ENCODE measurements at places on chromosomes 1 and 21.

DNA sequence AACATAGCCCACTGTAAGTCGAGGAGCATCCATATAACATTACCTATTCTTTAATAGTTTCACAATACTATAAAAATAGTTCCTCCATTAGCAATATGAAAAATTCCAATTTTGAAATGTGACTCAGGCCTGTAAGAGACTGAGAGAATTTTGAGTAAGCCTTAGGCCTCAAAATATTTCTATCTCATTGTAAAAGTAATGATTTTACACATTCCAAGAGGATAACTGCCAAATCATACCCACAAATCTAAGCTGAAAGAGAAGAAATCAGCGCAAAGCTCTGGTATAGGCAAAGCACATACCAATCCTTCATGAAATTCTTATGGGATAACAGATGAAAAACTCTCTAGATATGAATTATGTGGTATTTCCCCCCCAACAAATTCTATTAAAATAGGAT is 144.1 kb downstream of the CDC42BPA start:
- H3K4me3 ChIP-seq = no peak overlapping the region
- no peaks in the 10 kb centered on the region for H3K36me3 ChIP-seq
- no peak overlapping the region for H3K27ac ChIP-seq
- no peaks in the 10 kb centered on the region for H3K4me1 ChIP-seq

DNA sequence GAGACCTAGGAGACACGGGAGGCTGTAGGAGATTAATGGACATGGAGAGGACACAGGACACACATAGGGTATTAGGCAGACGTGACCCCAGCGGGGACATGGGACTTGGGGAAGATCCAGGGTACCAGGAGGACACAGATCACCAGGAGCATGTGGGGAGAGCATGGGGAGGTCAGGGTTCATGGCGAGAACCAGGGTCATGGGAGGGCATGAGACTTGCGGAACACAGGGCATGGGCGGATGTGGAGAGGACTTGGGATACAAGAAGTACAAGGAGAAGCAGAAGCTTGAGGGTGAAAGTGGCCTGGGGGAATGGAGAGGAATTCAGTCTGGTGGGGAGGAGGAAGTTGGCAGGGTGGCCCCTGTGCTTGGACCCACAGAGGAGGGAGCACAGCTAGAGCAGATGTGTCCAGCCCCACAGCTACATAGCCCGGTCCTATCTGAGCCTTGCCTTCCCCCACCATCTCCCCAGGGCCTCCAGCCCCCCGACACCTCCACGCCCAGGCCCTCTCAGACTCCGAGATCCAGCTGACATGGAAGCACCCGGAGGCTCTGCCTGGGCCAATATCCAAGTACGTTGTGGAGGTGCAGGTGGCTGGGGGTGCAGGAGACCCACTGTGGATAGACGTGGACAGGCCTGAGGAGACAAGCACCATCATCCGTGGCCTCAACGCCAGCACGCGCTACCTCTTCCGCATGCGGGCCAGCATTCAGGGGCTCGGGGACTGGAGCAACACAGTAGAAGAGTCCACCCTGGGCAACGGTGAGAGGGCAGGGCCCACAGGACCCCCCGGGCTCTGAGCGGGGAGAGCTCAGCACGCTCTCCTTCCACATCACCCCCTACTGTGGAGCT is 12.1 kb downstream of the TIE1 start:
- H3K27ac ChIP-seq = no peak overlapping the region
- H3K4me3 ChIP-seq = no peak overlapping the region
- H3K36me3 ChIP-seq = no peaks in the 10 kb centered on the region
- no peaks in the 10 kb centered on the region for H3K4me1 ChIP-seq
- DNase-seq = no peak

GRCh38 chr1:229363723-229364122 is 20.9 kb upstream of the CCSAP start:
- no peaks in the 10 kb centered on the region for H3K4me1 ChIP-seq
- peaks cover 52% of the 10 kb centered on the region for H3K27me3 ChIP-seq
- no peak overlapping the region for H3K27ac ChIP-seq
- H3K36me3 ChIP-seq = no peaks in the 10 kb centered on the region
- H3K4me3 ChIP-seq = no peak overlapping the region

- no peaks in the 10 kb centered on the region for H3K4me1 ChIP-seq
- no peaks in the 10 kb centered on the region for H3K27me3 ChIP-seq
- no peak overlapping the region for H3K27ac ChIP-seq
- DNase-seq = peak; percentile 91
- no peak overlapping the region for H3K4me3 ChIP-seq
- no peaks in the 10 kb centered on the region for H3K36me3 ChIP-seq
Observed at GRCh38 chr1:159881622-159882526, 18.1 kb downstream of the CFAP45 start.

- H3K27ac ChIP-seq = no peak overlapping the region
- no peak for DNase-seq
- no peaks in the 10 kb centered on the region for H3K36me3 ChIP-seq
- H3K4me3 ChIP-seq = no peak overlapping the region
Observed at GRCh38 chr1:224067207-224067606, 46.7 kb upstream of the FBXO28 start.

GRCh38 chr1:199545780-199546179 is 481.7 kb upstream of the NR5A2 start:
- no peaks in the 10 kb centered on the region for H3K27me3 ChIP-seq
- no peak for DNase-seq
- H3K36me3 ChIP-seq = no peaks in the 10 kb centered on the region

DNA sequence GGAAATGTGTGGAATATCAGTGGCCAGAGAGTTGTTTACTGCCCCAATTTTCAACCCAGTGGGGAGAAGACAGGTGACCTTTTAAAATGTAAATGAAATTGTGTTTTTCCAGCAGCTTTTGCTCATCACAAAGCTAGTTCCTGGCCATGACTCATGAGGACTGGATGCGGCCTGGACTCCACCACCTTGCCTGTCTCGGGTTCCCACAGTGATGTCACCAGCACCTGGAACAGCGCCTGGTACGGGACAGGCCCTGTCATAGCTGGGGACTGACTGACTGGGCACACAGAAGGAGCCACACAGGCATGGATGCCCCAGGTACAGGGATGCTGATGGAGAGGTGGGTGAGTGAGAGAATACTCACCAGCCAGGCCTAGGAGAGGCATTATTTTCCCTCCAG is 277.1 kb downstream of the AJAP1 start:
- H3K4me1 ChIP-seq = peaks cover 5% of the 10 kb centered on the region
- DNase-seq = no peak
- no peak overlapping the region for H3K27ac ChIP-seq
- H3K4me3 ChIP-seq = no peak overlapping the region
- peaks cover 4% of the 10 kb centered on the region for H3K27me3 ChIP-seq

DNA sequence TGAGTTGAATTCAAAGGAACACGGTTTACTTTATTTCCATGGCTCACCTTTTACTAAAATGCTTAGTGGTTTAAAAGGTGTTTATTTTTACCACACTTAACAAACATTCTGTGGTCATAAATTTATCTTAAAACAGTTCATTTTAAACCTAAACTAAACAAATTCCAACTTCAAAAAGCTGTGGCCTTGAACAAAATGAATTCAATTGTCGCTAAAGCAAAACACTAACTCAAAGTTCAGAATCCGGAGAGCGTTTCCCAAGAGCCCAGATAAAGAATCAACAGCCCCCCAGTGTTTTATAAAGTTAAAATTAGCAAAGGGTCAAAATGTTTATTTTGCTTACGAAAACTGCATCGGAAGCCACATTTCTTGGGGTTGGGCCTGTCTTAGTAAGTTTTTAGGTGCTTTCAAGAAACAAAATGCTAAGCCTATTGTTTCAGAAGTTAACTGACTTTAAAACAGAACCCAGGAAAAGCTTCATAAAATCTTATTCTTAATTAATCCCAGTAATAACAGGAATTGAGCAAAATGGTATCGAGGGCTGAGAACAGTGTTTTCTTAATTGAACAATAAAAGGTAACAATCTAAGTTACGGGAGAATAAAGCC is 1.3 kb downstream of the PUM1 start:
- peaks cover 55% of the 10 kb centered on the region for H3K4me1 ChIP-seq
- H3K4me3 ChIP-seq = peak overlapping the region; percentile 58
- no peaks in the 10 kb centered on the region for H3K27me3 ChIP-seq
- H3K36me3 ChIP-seq = peaks cover 2% of the 10 kb centered on the region
- peak; percentile 31 for DNase-seq
- H3K27ac ChIP-seq = peak overlapping the region; percentile 96

- DNase-seq = peak; percentile 59
- H3K4me3 ChIP-seq = no peak overlapping the region
- H3K4me1 ChIP-seq = peaks cover 24% of the 10 kb centered on the region
- peaks cover 84% of the 10 kb centered on the region for H3K36me3 ChIP-seq
- peak overlapping the region; percentile 17 for H3K27ac ChIP-seq
- no peaks in the 10 kb centered on the region for H3K27me3 ChIP-seq
Observed at GRCh38 chr1:179094818-179095217, 12.9 kb downstream of the TOR3A start.

- peaks cover 33% of the 10 kb centered on the region for H3K4me1 ChIP-seq
- no peak overlapping the region for H3K4me3 ChIP-seq
- DNase-seq = no peak
- no peaks in the 10 kb centered on the region for H3K36me3 ChIP-seq
Observed at GRCh38 chr1:159897962-159898361, 2.0 kb downstream of the CFAP45 start.

- H3K4me1 ChIP-seq = no peaks in the 10 kb centered on the region
- no peak overlapping the region for H3K27ac ChIP-seq
- peaks cover 18% of the 10 kb centered on the region for H3K27me3 ChIP-seq
- DNase-seq = peak; percentile 71
Observed at GRCh38 chr1:156852418-156852874, 6.5 kb downstream of the INSRR start.

DNA sequence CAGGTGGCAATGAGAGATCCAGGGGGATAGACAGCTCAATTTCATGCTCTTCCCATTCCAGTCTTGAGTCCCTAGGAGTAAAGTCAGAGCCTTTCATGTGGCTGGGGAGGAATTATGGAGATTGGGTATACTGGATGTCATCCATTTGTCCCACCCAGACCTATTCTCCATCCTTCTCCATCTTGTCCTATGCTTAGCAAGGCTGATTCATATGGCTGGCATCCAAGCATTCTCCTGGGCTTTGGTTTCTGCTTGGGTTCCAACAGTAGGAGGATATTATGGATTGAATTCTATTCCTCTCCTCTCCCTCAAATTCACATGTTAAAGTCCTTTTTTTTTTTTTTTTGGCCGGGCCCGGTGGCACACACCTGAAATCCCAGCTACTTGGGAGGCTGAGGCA is 3.8 kb upstream of the CDC20 start:
- no peaks in the 10 kb centered on the region for H3K27me3 ChIP-seq
- no peak overlapping the region for H3K4me3 ChIP-seq
- DNase-seq = no peak
- no peaks in the 10 kb centered on the region for H3K36me3 ChIP-seq
- H3K4me1 ChIP-seq = peaks cover 29% of the 10 kb centered on the region
